ENCODE measurements at places on chromosomes 11 and 22.

DNA sequence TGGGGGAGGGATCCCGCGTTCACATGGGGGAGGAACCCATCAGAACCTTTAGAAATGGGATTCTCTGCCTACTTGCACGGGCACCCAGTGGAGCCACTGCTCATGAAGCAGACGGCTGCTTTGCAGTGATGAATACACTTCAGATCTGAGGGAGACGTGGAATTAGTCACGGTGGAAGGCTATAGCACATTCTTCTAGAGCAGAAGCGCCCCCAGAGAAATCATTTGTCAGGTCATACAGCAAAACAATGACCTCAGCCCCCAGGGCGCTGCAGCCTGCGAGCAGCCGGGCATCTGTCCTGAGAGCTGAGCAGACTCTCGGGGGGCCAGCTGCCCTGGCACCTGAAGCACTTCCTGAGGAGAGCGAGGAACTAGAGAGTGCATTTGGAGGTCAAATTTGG, 12.7 kb downstream of the TP53AIP1 start:
- peak; percentile 32 for DNase-seq

- DNase-seq: no peak
These were observed 816.8 kb downstream of the BRD1 start for GRCh38 chr22:49010901-49011300.

GRCh38 chr22:40328546-40329456, 17.5 kb upstream of the ADSL start:
- DNase-seq: no peak

DNA sequence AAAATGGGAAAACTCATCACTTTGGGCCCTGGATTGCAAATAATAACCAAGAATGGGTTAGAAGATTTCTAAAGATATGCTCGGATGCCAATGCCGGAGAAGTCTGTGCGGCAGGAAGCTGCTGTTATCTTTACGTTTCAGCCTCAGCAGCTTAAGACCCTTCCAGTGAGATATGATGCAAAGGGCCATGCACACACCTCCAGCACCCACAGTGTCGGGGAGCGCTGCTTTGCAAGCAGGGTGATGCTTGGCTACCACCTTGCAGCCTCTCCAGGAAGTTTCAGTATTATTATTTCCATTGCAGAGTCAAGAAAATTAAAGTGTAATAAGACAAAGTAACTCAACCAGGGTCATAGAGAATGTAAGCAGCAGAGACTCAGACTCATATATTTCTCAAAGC, 37.3 kb downstream of the LARGE1 start:
- no peak for DNase-seq

- DNase-seq: no peak
These were observed 67.3 kb downstream of the TRPC6 start for GRCh38 chr11:101516546-101516945.

- DNase-seq: no peak
These were observed 393.1 kb downstream of the TMEM135 start for GRCh38 chr11:87430821-87431220.

DNA sequence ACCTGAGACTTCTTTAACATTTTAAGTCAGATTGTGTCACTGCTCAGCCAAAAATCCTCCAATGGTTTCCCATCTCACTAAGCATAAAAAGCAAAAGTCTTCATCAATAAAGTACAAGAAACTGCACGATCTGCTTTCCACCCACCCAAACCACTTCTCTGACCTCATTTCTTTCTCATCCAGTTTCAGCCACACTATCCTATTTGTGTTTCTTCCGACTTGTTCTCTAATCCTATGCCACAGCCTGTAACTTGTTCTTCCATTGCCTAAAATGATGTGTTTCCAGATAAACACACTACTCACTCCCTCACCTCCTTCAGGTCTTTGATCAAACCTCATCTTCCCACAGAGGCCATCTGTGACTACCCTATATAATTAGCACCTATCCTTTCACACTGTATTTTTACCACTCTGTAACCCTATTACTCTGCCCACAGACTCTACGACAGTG, 28.4 kb downstream of the ARHGAP32 start:
- DNase-seq: no peak

GRCh38 chr11:124759266-124760204, 2.6 kb downstream of the ESAM start:
- no peak for DNase-seq

- DNase-seq: peak; percentile 6
These were observed 28.8 kb downstream of the BTG4 start for GRCh38 chr11:111483431-111483830.

GRCh38 chr11:66762088-66762487, 33.1 kb upstream of the SPTBN2 start:
- no peak for DNase-seq

DNA sequence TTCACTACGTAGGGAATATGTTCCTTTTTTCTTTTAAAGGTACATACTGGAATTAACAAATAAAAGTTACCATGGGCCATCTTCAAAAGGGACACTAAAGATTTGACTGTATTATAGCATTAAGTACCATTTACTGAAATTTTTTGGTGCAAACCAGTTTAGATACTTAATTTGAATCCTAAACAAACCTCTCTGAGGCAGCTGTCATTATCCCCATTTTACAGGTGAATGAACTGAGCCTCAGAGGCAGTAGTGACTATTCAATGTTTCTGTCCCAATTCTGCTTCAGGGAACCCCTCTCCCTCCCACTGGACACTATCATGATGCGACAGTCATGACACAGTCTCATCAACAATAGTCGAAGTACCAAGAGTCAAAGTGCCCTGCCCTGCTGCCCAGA, 76.2 kb upstream of the PHF21A start:
- DNase-seq: no peak

- peak; percentile 75 for DNase-seq
These were observed 2.8 kb upstream of the CDKN1C start for GRCh38 chr11:2888266-2888968.

- DNase-seq: no peak
These were observed 70.4 kb downstream of the ATM start for GRCh38 chr11:108293229-108293628.

DNA sequence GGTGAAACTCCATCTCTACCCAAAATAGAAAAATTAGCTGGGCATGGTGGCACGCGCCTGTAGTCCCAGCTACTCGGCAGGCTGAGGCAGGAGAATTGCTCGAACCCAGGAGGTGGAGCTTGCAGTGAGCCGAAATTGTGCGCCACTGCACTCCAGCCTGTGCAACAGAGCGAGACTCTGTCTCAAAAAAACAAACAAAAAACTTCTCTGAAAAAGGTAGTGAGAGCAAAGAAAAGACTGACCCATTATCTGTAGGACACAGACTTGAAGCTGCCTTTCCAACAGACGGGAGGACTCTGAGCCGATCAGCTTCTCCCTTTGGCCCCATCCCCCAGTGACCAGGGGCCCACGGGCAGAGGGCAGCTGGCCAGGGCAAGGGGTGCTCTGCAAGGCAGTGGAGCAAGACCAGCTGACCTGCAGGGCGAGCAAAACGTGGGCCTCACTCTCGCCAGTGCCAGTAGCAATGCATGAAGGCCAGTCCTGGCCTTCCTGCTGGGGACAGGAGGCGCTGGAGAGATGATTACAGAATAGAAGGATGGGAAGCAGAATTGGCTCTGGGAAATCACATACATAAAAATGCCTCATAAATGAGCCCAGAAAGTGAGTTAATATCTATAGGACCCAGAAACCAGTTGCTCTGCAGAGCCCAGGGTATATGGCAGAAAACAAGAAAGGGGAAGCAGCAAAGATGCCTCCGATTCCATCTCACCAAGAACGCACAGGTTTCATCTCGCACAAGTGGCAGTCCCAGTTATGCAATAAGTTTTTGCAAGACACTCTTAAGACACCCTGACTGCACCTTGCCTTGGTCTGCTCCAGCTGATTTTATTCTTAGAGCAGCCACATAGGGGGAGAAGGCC, 2.8 kb downstream of the EHD1 start:
- DNase-seq: no peak

- DNase-seq: no peak
These were observed 29.2 kb upstream of the MUC5AC start for GRCh38 chr11:1128311-1129142.

GRCh38 chr11:125401746-125402145, 94.3 kb downstream of the FEZ1 start:
- DNase-seq: peak; percentile 71

GRCh38 chr11:66184728-66185127, 83.7 kb upstream of the RAB1B start:
- DNase-seq: no peak

- DNase-seq: peak; percentile 71
These were observed 43.9 kb upstream of the ANGPTL5 start for GRCh38 chr11:101960231-101960630.

GRCh38 chr22:46058091-46058420, 81.1 kb upstream of the WNT7B start:
- DNase-seq: no peak

- no peak for DNase-seq
These were observed 155.5 kb downstream of the SHANK2 start for GRCh38 chr11:71096751-71097388.

DNA sequence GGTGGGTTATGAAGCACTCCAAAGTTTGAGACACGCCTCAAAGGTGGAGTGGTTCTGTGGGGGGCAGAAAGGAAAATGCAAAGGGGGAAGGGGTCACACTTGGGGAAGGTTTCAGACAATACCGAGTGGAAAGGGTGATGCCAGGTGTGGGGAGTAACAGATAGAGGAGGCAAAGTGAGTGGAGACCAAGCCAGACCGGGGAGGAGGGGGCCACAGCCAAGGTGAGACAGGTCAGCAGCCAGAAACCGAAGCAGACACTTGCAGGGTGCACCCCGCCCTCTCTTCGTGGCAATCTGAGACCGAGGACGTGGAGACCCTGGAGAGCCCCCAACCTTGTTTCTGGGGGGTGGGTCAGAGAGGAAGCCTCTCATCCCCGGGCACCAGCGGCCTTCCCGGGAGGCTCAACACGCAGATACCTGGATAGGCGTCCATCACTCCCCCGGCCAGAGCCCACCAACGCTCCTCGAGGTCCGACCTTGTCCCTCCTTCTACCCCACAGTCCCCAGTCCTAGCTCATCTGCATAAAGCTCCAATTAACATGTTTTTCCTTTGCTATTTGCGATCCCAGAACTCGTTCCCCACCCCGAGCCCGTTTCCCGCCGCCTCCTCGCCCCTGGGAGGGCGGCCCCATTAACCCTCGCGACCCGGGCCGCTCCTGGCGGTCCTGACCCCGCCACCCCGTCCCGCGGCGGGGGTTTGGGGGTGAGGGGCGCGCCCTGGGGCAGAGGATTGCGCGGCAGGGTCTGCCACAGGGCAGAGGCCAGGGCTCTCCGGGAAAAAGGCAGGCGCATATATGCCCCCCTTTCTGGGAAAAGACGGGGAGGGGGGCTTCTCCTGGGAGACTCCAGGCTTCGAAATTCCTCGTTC, 21.8 kb downstream of the RTN4RL2 start:
- no peak for DNase-seq

DNA sequence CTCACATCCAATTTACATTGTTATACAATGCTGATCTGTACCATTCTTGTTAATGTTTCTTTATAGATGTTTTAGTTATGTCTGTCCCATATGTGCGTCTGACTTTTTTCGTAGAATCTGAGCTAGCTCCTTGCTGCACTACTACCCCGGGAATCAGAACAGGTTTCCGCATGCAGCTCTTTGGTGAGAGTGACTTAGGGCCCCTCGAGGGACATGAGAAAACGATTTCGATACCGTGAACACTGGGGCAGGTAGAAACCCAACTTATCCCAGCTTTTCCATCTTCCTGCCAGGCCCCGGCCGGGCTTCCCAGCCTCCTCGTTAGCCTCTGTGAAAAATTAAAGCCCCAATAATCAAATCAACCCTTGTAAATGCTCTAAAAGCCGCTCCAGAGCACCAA, 23.4 kb upstream of the PKNOX2 start:
- DNase-seq: no peak

All from amniotic epithelial cell (primary cell).